RPMI7951 (cell line): ENCODE measurements at places on chromosomes 1 and 21. TPM values are rescaled to one million over a fixed set of nuclear protein-coding genes. Genes with fewer than 3 reads are reported as not detected.

- peak; percentile 79 for DNase-seq
Measured at GRCh38 chr1:25875154-25875855, at the start of gene PAQR7. TSS of gene PAQR7 (minus strand) at chr1:25875708. CDS start at chr1:25863839, 11,869 bp downstream.

DNA sequence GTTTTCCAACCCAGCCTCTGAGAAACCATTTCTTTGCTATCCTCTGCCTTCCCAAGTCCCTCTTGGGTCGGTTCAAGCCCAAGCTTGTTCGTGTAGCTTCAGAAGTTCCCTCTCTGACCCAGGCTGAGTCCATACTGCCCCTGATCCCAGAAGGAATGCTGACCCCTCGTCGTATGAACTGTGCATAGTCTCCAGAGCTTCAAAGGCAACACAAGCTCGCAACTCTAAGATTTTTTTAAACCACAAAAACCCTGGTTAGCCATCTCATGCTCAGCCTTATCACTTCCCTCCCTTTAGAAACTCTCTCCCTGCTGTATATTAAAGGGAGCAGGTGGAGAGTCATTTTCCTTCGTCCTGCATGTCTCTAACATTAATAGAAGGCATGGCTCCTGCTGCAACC, 23.8 kb downstream of the EIF2D start:
- DNase-seq = no peak

C8B gene
- not detected in 2 replicates for total RNA-seq

C1orf87 gene
- total RNA-seq = not detected in 2 replicates

DNA sequence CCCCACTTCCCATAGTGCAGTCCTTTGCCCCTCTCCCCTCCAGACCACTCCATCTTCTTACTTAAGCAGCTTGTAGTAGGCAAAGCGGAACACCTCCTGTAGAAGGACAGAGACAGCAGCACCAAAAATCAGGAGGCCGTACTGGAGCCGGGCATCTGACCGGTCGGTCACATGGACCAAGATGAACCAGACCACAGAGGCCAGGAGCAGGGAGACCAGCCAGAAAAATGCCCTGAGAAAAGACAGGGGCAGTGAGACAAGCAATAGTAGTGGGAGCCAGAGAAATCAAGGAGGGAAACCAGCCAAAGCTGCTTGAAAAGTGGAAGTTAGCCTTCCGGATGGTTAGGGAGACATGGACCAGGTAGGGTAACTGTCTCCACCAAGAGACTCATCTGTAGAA, 920 bp downstream of the APH1A start:
- no peak for DNase-seq

OR2G2 gene
- not detected in 2 replicates for total RNA-seq

FCRLB gene
- total RNA-seq = 2.2 and 2.4 TPM in 2 replicates

- no peak for DNase-seq
Measured at GRCh38 chr21:26759731-26760130, 85.5 kb downstream of the ADAMTS1 start.

CLCA1 gene
- total RNA-seq = not detected in 2 replicates

DNA sequence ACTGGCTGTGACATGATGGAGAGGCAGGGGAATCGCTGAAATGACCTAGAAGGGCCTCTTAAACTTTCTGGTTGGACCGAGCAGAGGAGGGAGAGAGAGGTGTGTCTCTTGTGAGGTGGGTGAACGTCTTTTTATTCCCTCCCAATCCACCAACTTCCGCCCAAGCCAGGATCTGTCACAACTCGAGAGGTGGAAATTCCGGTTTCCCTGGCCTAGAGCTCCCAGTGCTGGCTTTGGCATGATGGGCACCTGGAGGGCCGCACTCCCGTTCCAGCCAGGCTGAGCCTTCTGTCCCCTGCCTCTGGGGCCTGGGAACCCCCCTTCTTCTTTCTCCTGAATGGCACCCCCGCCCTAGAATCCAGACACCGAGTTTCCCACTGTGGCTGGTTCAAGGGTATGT, at the start of gene SEMA4A:
SEMA4A (plus strand) TSS at position 224 of the 400 bp plus-strand sequence. CDS start 994 bp downstream, outside the sequence.
- DNase-seq = no peak

DNA sequence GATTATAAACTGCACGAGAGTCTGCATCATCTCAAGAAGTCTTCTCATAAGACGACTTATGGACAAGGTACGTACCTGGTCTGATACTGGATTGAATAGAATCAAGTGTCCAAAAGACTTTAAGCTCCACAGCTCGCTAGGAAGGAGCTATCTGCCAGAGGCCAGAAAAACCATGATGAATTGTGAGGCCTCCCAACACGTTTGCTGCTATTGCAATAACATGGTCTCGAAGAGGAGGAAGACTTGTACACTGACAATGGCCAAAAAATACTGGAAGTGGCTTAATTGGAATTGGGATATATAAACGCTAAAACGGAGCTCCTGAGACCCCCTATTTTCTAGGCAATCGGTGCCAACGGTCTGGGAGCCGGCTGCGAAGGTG, 534 bp downstream of the DNAJC28 start:
- peak; percentile 5 for DNase-seq

DNA sequence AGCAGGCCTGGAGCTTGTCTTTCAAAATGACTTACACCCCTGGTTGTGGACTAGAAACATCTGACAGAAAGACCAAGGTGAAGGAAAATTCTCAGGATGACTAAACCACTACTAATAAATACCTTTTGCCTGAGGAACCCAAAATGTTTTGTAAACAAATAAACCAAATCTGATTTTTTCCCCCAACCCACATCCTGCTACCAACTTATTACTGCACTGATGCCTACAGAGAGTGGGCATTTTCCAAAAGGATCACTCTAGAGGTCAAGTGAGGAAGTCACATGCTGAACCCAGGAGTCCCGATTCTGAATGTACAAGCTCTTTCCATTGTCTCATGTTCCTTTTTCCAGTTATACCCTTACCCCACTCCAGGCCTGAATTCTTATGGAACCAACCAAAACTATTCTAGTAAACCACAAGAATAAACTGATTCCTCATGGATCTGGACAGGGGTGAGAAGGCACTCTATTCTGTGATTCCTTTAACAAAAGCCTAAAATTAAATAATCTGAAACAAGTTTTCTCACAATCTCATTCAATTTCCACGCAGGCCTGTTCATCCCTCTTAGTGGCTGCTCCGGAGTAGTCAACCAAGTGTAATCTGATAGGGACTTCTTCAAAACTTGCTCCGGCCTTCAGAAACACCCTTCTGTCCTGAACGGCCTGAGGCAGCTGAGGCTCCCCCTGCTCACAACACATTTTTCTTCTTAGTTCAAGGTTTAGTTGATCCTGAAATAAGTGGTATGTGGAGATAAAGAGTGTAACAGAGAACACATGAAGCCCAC, 1.4 kb downstream of the PI4KB start:
- DNase-seq = peak; percentile 38

AMY1A gene
- not detected in 2 replicates for total RNA-seq
